Right lung (tissue), 10 donors: ENCODE measurements at places on chromosomes 6 and 20. TPM values are rescaled to one million over a fixed set of nuclear protein-coding genes. Genes with fewer than 3 reads are reported as not detected.

DNA sequence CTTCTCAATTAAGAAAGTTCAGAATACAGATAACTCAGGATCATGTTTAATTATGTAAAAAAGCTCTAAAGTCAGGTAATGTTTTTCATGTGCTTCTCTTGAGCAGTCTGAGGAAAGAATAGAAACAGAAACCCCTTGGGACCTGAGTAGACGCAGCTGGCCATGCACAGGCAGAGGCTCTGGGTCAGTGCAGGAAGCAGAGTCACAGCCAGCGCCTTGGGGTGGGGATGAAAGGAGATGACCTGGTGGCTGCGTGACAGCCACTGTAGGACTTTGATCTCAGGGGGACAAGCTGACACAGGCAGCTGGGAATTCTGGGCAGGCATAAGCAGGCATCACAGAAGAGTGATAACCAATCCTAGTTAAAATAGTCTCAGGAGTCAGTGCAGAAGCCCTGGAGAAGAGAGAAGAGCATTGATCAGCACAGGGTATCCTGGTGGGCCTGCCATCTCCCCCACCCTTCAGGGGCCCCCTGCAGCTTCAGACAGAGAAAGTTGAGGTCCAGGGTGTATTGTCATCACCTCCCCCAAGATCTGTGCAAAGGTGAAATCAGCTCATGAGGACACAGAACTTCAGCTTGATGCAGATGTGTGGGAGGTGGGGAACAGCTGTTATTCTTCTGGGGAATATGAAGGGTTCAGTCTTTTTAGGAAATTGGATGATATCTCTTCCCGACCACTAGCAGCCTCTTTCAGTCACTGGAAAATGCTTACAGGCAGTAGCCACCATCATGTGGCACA, 6.4 kb downstream of the HLA-DQB1 start:
- DNase-seq = no peak

DNA sequence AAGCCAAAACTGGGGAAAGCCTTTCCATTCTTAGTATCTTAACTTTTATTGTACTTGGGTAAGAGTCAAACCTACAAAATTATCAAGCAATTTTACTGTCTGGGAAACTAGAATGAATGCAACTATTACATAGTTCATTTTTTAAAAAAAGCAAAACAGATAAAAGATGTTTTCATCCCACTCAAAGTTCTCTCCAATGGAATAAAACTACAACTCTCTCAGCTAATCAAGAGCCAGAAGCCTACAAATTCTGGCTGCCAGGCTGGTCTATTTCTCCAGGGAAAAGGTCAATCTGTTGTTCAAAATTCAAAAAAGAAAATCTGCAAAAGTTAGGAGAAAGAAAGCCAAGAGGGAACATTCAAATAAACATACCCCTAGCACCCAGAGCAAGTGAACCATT, 56.2 kb downstream of the COL12A1 start:
- no peak for DNase-seq

- peak; percentile 34 for DNase-seq
Measured at GRCh38 chr20:20568604-20569205, 143.7 kb downstream of the RALGAPA2 start.

GRCh38 chr6:2790588-2791449, 25.6 kb downstream of the WRNIP1 start:
- DNase-seq = peak; percentile 61

GRCh38 chr20:4038047-4038459, 22.7 kb upstream of the RNF24 start:
- peak; percentile 36 for DNase-seq

DNA sequence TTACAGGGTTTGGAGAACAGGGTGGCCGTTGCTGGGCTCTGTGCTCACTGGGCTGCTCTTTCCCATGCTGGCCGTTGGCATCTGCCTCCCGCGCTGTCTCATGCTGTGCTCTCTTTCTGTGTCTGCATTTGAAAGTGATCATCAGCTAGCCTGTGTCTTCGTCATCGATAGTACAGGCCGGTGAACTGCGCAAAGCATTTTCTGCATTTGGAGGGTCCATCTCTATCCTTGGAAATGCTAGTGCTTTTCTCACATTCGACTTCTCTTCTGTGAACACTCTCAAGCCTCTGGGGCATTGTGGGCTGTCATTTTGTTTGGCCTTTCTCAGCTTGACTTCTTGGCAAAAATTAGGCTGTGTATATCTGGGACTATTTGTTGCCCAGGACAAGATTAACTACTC, 6.8 kb upstream of the SNHG17 start:
- DNase-seq = no peak

The CST1 gene
- not detected for polyA plus RNA-seq

GRCh38 chr20:1881240-1881835, 13.9 kb upstream of the SIRPA start:
- no peak for DNase-seq

DNA sequence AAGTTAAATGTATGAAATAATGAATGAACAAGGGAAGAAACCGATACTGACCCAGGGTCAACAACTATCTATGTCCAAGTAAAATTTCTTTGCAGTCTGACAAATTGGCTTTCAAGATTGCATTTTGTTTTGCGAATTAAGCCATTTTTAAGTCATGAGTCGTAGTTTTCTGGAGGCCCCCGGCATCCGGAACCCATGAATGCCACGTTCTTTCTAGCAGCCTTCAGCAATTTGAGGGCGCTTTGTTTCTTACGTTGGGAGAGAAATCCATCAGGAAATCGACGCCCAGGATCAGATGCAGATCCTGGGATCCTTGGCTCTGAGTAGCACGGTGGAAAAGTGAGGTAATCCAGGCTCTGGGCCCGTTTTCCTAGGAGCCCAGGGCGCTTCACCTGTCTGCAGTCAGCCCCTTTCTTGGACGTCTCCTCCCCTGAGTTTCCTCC, 309 bp upstream of the ABRACL start:
- DNase-seq = no peak

The PANK2 gene
- polyA plus RNA-seq = 38.2 TPM

DNA sequence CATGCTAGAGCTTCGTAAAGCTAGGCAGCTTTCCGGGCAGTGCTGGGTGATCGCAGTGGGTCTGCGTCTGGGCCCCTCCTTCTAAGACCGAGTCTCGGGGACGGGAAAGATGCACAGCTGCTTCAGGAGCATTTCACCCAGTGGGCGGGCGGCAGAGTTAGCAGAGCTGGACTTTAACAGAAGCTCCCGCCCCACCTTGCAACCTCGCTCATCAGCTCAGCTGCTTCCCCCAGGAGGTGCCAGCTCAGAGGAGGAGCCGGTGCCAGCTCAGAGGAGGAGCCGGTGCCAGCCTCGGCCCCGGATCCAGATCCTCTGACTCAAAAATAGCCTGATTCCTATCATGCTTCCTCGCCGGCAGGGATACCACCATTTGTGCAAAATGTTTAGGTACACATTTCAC, 94.5 kb upstream of the RPS6KA2 start:
- no peak for DNase-seq

DNA sequence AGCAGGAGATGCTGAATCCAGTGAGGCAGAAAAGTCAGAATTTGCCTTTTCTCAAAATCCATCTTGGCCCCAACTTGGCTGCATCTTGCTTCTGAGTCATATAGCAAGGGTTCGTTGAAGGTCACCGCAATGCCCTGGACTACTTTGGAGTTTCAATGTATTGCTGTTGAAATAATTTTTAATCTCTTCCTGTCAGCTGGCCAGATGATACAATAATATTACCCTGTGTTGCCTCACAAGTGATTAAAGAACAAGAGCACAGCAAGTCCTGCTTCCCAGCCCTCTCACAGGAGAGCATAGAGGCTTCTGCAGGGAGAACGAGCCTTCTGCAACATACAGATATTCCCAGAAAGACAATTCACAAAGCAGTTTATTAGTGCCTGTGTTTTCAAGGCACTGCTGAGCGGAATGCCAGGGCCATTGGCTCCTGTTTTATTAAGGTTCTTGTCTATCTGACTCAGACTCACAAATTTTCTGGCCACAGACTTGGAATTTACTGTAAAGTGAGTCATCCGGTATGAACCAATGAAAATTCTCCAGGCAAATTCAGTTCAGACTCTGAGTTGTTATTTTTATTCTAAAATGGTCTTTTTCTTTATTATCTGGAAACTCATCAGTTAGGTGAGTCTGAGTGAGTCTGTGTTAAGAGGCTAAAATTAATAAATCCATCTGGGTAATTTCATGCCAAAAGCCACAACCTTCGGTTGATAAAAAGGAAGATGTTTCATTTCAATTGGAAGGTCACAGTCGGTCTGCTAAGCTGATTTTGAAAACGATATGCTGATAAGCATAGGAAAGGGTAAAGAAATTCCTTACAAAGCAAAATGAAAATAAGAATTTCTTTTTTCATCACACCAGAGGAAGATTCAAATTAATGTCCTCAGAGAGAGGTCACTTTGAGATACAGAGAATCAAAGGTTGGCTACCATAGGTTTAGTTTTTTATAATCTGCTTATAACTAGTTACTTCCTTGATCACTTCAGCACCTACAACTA, 289.4 kb upstream of the STXBP5 start:
- DNase-seq = peak; percentile 68

DNA sequence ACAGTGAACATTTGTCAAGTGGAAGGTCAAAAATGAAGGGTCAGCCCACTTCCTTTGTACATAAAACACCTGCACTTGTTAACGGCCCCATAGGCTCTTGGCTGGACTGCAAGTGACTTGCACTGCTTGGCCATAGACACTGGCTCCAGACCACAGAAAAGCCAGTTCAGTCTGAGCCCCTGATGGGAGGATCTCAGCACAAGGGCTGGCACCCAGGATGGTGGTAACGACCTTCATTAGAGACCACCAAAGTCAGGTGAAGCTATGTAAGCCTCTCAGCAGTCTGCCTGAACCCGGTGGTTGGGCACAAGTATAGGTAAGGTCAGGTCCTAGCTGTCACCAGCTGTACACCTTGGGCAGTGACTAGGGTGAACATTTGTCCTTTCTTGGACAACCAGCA, 16.1 kb downstream of the PLAGL2 start:
- DNase-seq = no peak

- DNase-seq = no peak
Measured at GRCh38 chr6:29696147-29697125, 15.5 kb upstream of the ZFP57 start.

The TFAP2D gene
- not detected for polyA plus RNA-seq

DNA sequence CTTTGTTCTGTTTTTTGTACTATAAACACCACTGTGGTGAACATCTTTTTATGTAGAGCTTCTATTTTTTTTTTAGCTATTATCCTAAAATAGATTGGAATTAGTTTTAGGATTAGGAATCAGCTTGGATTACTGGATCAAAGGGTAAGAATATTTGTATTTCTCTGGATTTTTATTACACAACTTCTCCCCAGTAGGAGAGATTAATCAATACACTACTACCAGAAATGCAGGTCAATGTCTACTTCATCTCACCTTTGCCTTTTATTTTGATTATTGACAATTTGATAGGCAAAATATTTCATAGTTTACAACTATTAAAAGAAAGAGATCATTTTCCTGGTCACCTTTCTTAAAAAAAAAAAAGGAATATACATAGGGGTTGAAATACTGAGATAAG, 191.9 kb downstream of the TSHZ2 start:
- no peak for DNase-seq

- peak; percentile 51 for DNase-seq
Measured at GRCh38 chr6:168247443-168248147, 72.0 kb downstream of the DACT2 start.

DNA sequence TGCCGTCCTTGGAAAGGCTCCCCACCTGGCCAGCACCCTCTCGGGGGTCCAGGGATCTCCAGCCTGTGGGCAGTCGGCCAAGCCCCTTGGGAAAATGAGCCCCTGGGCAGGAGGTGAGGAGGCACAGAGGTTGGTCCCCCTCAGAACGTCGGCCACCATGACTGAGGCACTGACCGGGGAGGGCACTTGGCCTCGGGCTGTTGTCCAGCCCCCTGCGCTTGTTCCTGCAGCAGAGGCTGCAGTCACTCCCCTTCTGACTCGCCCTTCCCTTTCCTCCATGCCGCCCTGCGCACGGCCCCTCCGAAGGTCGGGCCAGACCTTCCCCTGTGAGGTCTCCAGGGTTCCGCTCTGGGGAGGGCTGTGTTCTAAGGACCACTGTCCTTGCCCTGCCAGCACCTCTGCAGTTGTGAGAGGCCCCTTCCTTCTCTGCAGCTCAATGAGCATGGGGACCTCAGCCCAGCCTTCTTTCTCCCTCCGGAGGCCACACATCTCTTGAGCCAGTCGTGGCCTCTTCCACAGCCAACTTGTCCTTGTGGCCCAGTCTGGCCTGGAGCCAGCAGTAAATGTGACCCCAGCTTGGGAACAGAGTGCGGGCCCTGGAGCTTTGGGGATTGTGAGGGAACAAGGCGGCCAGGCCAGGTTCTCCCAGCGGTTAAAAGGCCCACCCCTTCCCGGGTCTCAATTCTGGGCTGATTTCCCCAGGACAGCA, 195.5 kb downstream of the DLL1 start:
- no peak for DNase-seq

- DNase-seq = no peak
Measured at GRCh38 chr20:14569641-14570040, 232.2 kb upstream of the FLRT3 start.

The TPD52L1 gene
- polyA plus RNA-seq = 102 TPM

GRCh38 chr20:49831022-49831769, 18.6 kb downstream of the SLC9A8 start:
- DNase-seq = no peak

DNA sequence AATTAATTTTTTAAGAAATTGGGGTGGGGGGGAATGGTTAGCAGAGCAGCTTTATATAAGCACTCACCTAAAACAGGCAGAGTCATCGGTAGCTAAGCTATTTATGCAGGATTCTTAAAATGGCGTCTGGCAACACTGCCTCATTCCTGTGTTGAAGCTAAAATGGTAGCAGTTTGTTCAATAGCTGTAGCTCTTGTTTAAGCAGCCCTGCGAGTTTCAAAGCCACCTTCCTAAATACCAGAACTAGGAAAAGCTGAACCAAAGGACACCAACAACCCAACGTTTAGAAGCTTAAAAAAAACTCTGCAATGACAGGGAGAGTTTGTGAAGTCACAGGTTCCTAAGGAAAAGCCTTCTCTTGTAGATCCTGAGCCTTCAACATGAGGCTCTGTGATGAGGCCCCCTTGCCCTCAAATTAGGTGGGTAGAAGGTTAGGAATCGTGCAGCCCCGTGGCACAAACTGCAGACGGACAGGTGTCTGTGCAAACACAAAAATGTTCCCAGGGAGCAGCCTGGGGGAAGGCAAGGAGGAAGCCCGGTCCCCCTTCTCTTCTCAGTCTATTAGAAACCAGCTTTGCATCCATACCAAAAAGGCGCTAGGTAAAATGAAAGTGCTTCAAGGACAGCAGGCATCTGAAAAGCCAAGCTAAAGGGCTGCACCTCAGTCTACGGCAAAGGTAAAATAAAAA, 4.7 kb downstream of the ZMYND8 start:
- no peak for DNase-seq

The PDE10A gene
- polyA plus RNA-seq = 10.1 TPM

The SPATA25 gene
- 1.3 TPM for polyA plus RNA-seq

The CDSN gene
- not detected for polyA plus RNA-seq

The GNRH2 gene
- polyA plus RNA-seq = 0.50 TPM

The C4B gene
- polyA plus RNA-seq = 7.9 TPM

- DNase-seq = peak; percentile 23
Measured at GRCh38 chr6:85449818-85450759, at the start of gene NT5E. Gene NT5E, plus strand, starts transcription at chr6:85450083. Its CDS starts 57 bp downstream, at chr6:85450140.

The METTL24 gene
- polyA plus RNA-seq = 3.0 TPM
